ENCODE measurements at places on chromosomes 11 and 22.

GRCh38 chr22:40690370-40690769 lies 11.1 kb downstream of the MCHR1 start:
- DNase-seq: no peak

GRCh38 chr11:4059424-4059823 lies 35.2 kb upstream of the RRM1 start:
- DNase-seq: no peak

GRCh38 chr11:61636676-61637075 lies 43.5 kb upstream of the DAGLA start:
- no peak for DNase-seq

GRCh38 chr11:42311944-42312343 lies 852.5 kb upstream of the LRRC4C start:
- no peak for DNase-seq

DNA sequence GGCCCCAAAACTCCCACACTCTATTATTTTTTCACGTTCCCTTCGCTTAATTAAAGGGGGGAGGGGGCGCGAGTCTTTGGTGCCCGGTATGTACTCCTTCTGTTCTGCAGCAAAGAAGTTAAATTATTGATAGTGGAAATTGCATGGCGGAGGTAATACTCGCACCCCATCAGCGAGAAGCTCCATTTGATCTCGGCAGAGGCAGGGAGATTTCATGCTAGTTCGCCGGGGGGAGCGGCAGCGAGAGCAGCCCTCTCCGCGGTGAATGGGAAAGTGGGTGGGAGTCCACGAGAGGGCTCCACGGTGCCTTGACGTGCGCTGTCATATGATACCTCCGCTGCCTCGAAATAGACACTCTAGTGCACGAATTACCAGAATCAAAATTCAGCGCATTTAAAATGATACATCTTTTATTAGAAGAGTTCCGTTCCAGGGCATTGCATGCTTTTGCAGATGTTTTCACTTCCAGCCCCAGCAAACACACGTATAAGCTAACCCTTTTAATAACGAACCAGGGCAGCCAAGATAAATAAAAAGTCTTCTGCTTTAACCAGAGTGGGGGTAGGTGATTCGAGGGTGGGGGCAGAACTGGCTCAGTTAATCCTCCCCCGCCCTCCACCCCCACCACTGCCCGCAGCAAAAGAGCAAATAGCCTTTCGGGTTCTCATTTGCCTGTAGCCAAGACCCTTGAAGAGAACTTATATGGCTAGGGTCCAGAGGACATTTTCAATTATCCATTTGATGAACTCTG lies 1.3 kb upstream of the BDNF start:
- DNase-seq: no peak

DNA sequence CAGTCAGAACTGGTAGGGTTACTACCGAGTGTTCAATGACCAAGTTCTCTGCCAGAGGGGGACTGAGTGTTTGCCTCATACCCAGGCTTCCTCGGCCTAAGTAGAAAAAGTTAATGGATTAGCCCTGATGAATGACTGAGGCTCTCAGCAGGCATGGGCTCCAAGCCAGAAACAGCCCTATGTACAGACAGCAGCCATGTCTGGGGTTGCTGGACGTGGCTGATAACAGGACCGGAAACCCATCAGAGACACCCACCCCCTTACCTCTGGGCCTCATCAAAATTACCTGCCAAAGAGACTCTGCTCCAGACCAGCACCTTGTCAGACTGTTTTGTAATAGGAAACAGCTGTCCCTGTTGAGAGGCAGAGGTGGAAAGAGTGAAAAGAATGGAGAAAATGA lies 351.4 kb downstream of the ETS1 start:
- no peak for DNase-seq

DNA sequence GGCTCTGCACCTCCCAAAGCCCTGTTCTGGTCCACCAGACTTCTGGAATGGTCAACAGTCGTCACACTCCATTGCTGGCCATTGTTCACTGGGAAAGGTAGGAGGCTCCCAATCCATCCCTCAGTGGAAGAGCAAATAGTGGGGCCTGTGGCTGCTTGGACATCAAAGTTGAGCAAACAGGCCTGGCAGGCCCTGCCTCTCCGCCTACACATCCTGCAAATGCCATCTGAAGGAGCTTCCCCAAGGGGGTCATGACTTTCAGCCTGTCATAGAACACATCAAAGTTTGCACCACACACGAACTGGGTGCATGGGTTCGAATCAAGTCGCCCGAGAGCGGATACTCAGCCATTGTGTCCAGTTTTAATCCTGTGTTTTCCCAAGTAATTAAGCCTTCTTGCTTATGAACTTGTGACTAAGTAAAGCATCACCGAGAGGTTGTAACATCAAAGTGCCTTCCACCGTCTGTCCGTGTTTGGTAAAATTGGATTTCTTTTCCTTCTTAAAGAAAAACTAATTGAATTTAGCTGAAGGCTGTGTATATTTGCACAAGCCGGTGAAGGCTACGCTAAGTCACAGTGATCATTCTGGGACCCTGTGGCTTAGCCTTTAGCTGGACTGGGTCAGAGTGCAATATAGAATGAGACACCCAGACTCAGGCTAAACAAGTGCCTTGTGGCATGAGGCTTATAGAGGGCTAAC lies 36.1 kb downstream of the CLPB start:
- no peak for DNase-seq

GRCh38 chr11:101816613-101817012 lies 98.2 kb upstream of the CEP126 start:
- DNase-seq: no peak
